ENCODE measurements at places on chromosomes 13 and 19.

DNA sequence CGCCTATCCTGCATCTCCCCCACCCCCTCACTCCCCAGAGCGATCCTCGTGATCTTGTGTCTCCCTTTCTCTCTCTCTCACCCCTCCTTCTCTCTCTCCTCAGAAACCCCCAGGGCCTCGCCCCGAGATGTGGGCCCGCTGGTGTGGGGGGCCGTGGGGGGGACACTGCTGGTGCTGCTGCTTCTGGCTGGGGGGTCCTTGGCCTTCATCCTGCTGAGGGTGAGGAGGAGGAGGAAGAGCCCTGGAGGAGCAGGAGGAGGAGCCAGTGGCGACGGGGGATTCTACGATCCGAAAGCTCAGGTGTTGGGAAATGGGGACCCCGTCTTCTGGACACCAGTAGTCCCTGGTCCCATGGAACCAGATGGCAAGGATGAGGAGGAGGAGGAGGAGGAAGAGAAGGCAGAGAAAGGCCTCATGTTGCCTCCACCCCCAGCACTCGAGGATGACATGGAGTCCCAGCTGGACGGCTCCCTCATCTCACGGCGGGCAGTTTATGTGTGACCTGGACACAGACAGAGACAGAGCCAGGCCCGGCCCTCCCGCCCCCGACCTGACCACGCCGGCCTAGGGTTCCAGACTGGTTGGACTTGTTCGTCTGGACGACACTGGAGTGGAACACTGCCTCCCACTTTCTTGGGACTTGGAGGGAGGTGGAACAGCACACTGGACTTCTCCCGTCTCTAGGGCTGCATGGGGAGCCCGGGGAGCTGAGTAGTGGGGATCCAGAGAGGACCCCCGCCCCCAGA, 12.8 kb upstream of the TOMM40 start:
- no peak for DNase-seq

GRCh38 chr13:39099231-39099630, 61.0 kb downstream of the NHLRC3 start:
- no peak for DNase-seq

GRCh38 chr13:42393573-42394360, 121.8 kb downstream of the AKAP11 start:
- no peak for DNase-seq

DNA sequence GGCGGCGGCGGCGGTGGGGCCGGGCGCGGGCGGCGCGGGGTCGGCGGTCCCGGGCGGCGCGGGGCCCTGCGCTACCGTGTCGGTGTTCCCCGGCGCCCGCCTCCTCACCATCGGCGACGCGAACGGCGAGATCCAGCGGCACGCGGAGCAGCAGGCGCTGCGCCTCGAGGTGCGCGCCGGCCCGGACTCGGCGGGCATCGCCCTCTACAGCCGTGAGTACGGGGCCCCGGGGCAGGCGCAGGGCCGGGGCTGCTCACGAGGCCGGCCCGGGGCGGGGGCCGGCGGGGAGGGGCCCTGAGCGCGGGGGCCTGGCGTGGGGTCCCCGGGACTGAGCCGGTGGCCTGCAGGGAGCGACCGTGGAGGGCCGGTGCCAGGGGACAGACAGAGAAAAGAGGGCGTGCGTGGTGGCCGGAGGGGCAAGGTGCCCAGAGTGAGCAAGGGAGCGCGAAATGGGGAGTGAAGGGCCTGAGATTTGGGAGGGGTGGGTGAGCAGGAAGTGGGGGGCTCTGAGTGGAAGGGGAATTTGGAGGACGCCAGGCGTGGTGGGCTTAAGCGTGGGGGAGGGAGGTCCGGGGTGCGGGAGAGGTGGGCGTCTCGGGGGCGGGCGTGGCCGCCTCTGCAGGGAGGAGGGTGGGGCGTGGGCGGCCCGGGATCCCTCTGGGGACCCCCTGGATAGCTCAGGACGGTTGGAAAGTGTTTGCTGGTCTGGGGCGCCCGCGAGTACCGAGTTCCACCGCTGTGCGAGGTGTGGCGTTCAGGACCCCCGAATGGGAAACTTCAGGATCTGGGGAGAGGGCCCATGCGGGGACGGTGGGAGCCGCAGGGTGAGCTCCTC, 575 bp downstream of the CARM1 start:
- DNase-seq: peak; percentile 64

DNA sequence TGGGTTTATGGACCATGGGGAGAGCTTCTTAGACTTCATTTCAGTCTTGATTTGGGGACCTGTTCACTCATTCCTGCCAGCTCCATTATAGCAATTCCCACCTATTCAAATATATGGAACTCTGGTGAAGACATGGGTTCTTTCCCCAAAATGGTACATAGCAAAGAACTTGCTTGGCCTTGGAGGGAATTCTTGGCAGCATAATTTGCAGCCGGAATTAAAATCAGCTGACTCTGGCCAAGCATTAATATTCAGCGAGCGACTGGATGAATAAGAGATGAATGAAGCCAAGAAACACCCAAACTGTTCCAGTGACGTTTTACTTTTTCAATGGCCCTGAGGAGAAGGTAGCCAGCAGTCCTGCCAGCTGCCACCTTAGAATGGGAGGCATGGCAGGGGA, 88.4 kb upstream of the SOX1 start:
- no peak for DNase-seq

DNA sequence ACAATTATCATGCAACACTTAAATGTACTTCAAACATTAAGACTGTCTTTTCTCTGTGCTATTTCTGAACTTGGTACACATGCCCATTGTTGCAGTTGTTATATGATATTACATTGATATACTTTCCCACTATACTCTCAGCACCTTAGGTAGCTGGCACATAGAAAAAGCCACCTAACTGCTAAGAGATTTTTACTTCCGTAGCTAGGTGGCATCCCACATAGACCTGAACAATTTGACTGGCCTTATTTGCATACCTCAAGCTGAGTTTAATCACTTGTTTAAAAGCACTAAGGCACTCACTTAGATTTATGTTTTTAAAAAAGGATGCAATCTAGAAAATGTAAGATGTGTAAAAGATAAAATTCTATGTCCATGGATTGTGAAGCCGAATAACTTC, 194.2 kb downstream of the POU4F1 start:
- DNase-seq: no peak
